ENCODE measurements at places on chromosomes 2 and 18. TPM values are rescaled to one million over a fixed set of nuclear protein-coding genes. Genes with fewer than 3 reads are reported as not detected.

DNA sequence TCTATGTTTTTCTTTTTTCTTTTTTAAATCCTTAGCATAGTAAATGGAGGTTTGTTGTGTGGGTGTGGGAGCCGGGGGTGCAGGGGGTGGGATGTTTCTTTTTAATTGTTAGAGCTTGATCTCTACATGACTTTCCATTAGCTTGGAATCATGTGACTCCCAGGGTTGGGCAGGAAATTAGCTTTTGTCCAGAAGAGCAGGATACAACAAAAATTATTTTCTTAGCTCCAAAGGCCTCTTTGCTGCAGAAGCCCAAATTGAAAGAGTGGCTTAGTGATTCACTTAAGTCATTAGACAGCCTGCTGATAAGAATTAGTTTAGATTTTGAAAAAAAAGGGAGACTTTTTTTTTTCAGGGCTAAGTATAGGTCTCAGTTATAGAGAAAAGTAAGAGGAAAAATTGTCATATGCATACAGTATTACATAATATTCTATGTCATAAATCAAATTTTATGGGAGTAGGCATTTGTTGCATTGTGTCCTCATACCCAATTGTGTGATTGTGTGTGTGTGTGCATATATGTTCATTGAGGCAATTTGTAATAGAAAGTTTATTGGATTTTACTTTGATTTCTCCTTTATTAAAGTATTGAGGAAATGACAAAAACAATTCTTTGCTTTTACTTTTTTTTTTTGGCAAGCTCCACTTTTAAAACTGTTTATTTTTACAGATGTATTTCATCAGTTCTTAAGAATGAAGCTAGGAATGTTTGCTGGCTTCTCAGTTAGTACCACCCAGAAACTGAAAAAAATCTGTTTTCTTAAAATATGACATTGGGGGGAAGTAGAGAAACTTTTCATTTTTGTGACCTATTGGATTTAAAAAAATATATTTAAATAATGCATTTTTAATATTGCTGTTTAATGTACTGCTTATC, 47.4 kb downstream of the TSPYL6 start:
- peak; percentile 21 for DNase-seq

- peak; percentile 43 for DNase-seq
Observed at GRCh38 chr2:42368817-42369531, 8.0 kb upstream of the COX7A2L start.

DNA sequence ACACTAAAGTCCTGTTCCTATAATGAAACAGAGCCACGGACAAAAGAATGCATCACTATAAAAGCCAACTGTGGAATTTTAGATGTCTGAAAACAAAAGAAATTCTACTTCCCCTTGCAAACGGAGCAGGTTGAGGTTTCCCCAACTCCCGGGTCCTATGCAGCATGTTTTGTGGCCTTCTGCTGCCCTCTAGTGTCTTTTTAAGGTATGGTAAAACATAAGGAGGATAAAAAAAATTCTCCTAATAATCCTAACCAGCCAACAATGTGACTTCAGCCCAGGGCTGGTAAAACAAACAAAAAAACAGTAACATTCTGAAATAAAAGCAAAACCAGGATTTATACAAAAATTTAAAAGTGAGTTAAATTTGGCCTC, 539.5 kb downstream of the NRXN1 start:
- DNase-seq = peak; percentile 70

- peak; percentile 60 for DNase-seq
Observed at GRCh38 chr2:193824474-193824873, 1629.7 kb upstream of the TMEFF2 start.

DNA sequence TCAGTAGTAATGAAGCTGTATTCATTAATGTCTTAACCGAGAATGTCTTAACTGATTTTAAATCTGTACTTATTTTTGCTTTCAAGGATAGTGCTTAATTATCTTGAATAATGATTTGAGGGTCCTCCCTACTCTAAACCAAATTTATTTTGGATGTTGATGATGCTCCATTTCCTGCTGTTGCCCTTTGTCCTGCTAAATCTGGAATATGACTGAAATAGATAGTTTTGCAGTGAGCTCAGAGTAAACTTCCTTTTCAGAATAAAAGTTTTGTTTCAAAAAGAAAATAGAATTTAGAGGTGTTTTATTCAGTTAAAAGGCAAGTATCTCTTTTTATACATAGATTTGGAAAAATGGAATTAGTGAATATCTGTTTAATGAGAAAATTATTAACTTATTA, 8.1 kb downstream of the NBEAL1 start:
- DNase-seq = peak; percentile 72

GRCh38 chr2:57491213-57491612, 555.4 kb upstream of the VRK2 start:
- DNase-seq = no peak

GRCh38 chr18:76328140-76328539, 166.9 kb downstream of the ZNF516 start:
- DNase-seq = no peak

DNA sequence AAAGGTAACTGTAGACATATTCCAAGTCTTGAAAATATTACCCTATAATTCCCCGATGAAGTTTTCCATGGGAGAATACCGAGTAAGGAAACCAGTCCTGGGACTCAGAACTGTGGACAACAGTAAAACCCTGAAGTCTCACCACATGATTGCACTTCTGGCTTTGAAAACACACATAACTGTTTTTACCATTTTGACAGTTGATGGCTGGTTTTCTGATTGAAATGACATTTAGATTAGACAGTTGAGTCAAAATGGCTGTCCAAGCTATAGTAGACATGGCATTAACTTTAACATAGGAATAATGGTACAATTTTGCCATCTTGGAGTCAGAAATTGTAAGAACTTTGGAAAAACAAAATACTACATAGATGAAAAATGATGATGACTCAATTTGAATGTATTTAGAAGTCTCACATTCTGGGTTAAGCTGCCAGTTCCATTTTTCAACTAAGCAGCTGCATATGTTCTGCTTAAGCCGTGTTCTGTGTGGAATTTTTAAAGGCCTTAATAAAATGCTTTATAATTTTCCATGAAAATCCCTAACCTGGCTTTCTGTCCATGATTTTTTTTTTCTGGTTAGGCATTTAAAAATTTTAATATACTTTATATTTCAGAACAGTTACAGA, 38.3 kb upstream of the WIPF1 start:
- DNase-seq = no peak

GRCh38 chr2:160440888-160441287, 52.7 kb downstream of the RBMS1 start:
- peak; percentile 80 for DNase-seq

GRCh38 chr2:74991977-74992376, 33.5 kb downstream of the POLE4 start:
- DNase-seq = no peak

DNA sequence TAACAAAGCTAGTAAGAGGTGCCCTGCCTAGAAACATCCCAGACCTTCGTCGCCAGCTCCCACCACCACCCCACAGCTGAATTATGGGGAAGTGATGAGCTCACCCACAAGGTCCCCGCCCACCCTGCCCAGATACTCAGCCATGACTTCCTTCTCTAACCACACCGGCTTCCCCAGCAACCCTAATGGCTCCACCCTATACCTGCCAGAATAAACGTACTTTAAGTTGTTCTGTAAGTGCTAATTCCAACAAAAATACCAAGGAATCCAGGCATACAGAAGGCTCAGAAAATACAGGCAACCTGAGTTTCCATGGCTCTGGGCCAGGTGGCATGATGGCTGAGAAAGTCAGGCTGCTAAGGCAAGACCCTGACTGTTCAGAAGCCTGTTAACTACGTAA, 39.1 kb downstream of the TMEM163 start:
- DNase-seq = no peak

DNA sequence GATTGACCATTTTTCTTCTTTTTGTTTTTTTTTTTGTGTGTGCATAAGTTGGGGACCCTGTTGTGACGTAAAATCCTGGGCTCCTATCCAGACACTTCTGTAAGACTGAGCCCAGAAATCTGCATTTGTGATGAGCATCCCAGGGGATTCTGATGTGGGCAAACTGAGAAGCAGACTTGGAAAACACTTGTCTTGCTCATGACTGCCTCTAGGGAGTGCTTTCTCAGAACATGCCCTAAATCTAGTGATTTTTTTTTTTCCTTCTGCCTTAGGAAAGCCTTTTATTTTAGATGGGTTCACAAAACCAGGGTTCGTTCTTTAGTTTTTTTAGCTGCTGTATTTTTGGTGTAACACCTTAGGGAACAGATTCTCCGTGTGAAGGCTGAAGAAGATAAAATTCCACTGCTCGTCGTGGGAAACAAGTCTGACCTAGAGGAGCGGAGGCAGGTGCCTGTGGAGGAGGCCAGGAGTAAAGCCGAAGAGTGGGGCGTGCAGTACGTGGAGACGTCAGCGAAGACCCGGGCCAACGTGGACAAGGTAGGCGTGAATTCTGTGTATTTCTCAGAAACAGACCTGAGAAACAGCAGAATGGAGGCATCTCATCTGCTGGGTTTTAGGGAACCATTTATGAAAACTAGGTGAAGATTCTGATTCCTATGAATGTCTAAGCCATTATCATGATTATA, 36.7 kb downstream of the RALB start:
- no peak for DNase-seq

- no peak for DNase-seq
Observed at GRCh38 chr2:235672720-235673119, 178.9 kb downstream of the AGAP1 start.

GRCh38 chr2:22377268-22377667, 1007.7 kb upstream of the KLHL29 start:
- DNase-seq = no peak

The REEP1 gene
- total RNA-seq = 14.5 TPM

The MERTK gene
- 21.6 TPM for total RNA-seq

The GAD1 gene
- 0.40 TPM for total RNA-seq

The NEB gene
- total RNA-seq = 0.99 TPM

The IL1B gene
- total RNA-seq = 0.22 TPM

The DPP4 gene
- total RNA-seq = 79.6 TPM

The MOGAT1 gene
- total RNA-seq = not detected
